ENCODE measurements at places on chromosomes 1 and 21.
A peak's percentile ranks its signal among the peaks of the same experiment; 100 is the strongest.

GRCh38 chr1:113191579-113192076 lies 118.6 kb downstream of the LRIG2 start:
- peak; percentile 60 for DNase-seq

GRCh38 chr1:96475903-96476302 lies 245.7 kb upstream of the PTBP2 start:
- DNase-seq: no peak

DNA sequence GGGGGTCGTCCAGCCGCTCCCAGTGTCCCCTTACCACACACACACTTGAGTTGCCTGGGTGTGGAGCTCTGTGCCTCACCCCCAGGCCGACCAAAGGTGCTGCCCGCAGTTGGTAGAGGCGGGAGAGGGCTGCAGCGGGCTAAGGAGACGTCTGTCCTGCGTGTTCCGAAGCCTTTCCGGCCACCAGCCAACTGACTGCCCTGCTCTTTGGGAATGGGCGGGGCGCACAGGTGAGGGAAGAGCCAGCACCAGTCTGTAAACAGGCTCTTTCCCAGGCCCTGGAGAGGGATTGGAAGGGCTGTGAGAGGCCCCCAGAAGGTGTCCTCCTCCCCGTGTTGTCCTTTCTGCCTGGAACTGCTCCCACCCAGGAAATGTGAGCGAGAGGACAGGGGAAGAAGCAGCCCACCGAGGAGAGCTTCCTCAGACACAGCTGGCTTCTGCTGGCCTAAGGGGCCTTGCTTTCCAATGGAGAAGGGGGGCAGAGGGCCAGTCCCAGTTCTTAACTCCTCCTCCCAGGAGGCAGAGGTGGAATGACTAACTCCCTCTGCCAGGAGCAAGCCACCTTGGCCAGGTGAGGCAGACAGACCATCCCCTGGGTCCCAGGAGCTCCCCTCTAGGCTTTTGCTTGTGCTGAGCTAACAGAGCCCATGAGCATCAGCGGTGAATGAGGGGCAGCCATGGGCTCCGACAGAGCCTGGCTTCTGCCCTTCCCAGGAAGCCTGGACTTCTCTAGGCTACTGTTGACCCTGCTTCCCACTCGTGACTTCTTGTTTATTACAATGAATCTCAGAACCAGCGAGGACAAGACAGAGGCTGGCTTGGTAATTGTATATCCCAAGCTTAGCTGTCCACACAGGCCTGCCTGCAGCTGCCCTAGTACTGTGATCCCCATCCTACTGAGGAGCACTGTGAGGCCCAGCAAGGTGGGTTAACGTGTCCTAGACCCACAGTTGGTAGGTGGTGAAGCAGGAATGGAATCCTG lies 158.1 kb upstream of the COA6 start:
- no peak for DNase-seq

- no peak for DNase-seq
These were observed 208.2 kb upstream of the KIAA0040 start for GRCh38 chr1:175400766-175401165.

- no peak for DNase-seq
These were observed 940 bp downstream of the SRRM1 start for GRCh38 chr1:24644100-24644384.

DNA sequence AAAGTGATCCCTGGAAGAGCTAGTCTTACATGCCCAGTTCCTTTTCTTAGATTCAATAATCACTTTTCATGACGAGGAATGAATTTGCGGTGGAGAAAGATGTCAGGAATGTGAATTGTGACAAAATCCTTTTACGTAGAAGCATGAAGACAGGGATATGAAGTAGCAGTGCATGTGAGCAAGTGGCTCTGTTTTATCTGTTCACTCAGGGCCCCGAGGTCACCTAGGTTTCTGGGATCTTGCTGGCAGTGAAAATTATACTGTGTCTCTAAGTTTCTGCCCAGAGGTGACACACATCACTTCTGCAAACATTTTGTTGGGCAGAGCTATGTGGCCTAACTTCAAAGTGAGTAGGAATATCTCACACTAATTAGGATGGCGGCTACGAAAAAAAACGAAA lies 79.3 kb downstream of the USP25 start:
- no peak for DNase-seq

DNA sequence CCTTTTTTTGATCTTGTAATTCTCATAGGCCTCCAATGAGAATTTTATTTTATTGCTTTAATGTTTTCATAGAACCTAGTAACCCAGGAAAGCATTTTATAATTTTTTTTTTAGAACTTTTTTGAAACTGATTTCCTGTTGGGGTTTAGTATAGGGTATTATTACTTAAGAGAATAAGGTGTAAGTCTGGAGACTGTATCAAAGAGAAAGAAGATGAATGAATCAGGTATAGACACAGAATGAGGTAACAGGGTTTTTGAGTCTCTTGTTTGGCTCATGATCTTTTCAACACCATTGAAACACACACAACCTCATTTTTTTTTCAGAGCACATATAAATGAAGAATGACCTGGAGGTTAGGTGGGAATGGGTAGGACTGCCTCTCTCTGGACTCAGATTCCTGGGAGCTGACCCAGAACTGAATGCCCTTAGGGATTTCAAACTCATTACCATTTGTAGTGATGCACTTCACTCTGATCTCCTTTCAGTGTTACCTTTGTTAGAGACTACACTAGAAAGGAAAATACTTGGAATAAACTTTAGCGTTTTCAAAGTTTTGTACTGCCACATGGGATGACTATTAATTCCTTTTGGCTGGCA lies 51.0 kb downstream of the EPB41 start:
- no peak for DNase-seq

GRCh38 chr1:215458104-215458503 lies 109.0 kb upstream of the KCTD3 start:
- no peak for DNase-seq

DNA sequence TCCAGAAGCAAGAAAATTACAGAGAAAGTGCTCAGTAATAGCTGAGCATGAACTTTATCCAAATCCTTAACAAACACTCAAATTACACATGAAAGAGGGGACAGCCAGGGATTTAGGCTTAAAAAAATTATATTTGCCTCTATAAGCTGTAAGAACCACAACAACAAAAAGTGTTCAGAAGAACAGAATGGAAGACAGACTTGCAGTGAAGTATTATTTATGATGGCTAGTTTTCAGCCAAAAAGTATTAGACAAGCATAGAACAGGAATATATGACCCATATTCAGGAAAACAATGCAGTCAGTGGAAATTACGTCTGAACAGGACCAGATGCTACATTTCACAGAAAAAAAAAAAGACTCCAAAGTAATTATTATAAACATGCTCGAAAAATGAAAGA lies 1246.3 kb downstream of the NCAM2 start:
- DNase-seq: no peak

DNA sequence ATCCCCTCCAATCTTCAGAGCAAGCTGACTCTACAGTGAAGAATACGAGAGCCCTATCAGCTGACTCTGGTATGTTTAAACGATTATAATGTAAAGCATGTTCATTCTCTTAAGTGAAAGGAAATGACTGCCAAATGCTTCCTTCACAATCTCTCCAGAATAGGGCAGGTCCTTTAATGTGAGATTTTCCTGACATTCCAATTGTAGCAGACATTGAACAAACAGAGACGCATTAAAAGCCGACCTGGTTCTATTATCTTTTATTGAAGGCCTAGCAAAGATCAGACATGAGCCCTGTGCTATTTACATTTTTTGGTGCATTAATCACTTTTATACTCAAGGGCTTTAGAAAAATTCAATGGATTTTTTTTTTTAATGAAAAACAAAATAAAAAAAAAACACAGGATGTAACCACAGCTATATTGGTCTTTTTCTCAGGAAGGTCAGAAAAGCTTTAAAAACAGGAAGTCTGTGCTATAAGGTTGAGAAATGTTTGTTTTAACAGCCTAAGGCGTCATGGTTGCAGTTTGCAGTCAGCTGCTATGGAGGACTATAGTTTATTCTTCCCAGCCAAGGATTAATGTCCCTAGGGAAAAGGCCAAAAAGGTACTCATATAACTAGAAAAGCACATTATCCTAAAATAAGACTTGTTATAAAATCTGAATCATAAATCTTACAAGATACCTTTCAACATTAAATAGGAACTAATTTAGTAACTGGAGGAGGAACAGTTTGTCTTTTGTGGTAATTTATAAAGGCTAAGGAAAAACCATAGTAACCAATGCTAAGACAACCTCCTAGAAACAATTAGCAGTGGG lies 104.8 kb downstream of the RERE start:
- DNase-seq: no peak

- DNase-seq: no peak
These were observed 81.1 kb downstream of the OLFM3 start for GRCh38 chr1:101915597-101915996.

- no peak for DNase-seq
These were observed at the start of gene SLC1A7 for GRCh38 chr1:53142226-53142853. TSS of gene SLC1A7 (minus strand) at chr1:53142638. CDS start at chr1:53142449, 189 bp downstream.

DNA sequence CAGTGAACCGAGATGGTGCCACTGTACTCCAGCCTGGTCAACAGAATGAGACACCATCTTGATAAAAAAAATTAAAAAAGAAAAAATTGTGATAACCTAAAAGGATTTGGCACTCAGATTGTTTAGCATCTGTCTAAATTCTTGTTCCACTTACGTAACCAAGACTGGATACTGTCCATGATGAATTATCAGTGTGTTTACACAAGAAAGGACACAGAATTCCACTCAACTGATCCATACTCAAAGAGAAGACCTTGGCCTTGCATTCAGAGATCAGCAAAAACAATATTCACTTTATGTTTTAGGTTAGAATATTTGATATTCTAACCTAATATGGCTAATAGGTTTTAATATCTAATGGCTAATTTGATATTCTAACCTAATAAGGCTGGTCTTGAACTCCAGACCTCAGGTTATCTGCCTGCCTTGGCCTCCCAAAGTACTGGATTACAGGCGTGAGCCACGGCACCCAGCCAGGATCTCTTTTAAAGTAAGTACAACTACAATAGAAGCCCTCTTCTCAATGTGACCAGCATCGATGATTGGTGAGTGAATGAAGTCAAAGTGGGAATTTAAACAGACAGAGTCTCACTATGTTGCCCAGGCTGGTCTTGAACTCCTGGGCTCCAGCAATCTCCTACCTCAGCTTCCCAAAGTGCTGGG lies 43.1 kb upstream of the COX20 start:
- DNase-seq: no peak

- no peak for DNase-seq
These were observed 40.2 kb downstream of the GFI1 start for GRCh38 chr1:92446546-92446945.

DNA sequence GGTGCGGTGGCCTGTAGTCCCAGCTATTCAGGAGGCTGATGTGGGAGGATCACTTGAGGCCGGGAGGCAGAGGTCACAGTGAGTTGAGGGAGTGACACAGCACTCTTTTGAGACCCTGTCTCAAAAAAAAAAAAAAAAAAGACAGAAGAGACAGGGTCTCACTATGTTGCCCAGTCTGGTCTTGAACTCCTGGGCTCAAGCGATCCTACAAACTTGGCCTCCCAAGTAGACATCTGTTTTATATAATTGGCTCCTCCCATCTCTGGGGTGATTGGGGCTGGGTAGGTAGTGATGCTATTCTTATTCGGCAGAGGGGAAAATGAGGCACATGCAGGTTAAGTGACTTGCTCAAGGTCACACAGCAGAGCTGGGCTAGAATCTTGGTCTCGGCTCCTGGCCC lies 23.6 kb upstream of the VPS13D start:
- no peak for DNase-seq

DNA sequence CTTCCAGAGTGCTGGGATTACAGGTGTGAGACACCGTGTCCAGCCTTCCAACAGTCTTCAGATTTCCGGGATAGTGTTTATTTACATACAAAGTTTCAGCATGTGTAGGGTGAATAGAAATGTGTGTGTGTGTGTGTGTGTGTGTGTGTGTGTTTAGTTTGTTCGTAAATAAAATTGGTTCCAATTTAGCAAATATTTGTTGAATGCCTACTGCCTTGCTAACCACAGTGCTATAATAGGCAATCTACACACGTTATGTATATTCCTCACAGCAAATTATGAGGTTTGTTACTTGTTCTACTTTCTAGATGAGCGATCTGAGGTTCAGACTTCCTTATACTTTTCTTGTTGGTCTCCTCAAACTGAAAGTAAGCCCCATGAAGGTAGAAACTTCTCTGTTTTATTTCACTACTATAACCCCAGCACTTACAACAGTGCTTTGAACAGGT lies 32.8 kb upstream of the EPS15 start:
- no peak for DNase-seq

DNA sequence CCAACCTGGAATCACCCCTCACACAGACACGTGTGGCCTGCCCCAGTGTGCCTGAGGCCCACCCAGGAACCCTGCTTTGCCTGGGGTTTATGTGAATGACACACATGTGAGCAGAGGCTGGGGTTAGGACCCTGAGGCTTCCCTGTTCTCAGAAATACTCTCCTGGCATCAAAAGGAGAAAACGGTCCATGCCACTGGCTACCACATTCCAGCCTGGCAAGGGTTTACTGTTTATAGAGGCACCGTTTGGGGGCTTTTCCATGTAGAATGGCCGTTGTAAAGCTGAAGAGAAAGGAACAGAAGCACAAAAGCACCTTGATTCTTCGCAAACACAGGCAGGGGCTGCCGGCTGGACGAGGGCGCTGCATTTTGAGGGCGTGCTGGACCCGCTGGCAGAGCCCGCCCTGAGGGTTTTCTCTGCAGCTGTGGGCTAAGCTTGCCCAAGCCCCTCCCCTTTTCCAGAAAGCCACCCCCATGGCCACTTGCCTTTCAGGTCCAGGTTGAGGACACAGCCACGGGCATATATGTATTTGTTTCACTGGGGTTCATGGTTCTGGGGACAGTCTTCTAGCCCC lies 13.0 kb downstream of the TFF3 start:
- DNase-seq: no peak

- no peak for DNase-seq
These were observed 31.7 kb downstream of the ERICH3 start for GRCh38 chr1:74641876-74642275.

DNA sequence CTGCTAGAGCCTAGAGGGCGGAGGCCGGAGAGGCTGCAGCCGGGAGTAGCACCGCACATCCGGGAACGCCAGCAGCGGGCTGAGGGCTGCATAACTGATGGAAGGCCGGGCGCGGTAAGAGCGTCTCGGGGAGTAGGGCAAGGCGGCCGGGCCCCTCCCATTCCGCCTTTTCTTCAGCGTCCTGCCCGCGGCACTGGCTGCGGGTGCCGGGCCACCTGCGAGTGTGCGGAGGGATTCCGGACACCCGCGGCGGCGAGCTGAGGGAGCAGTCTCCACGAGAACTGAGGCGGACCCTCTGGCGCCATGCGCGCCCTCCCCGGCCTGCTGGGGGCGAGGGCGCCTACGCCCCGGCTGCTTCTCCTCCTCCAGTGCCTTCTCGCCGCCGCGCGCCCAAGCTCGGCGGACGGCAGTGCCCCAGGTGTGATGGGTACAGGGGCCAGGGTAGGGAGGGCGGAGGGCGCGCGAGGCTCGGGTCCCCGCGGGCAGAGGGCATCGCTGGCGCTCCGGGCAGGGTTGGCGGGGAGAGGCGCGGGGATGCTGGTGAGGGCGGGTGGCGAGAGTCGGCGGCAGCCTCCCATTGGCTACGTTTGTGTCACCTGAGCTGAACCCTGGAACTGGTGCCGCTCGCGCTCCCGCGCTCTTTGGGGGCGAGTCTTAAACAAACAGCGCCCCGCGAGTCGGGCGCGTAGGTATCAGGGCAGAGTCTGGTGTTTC lies 334.4 kb downstream of the SRGAP2C start:
- DNase-seq: peak; percentile 57

GRCh38 chr1:247961791-247962190 lies 3.2 kb upstream of the OR2AK2 start:
- DNase-seq: no peak

GRCh38 chr1:48943826-48944225 lies 167.1 kb upstream of the BEND5 start:
- no peak for DNase-seq

Data from left colon (tissue), 2 donors.